Fibroblast of the conjunctiva (primary cell): ENCODE measurements at places on chromosomes 3 and 15.
A peak's percentile ranks its signal among the peaks of the same experiment; 100 is the strongest.

GRCh38 chr15:64019764-64020163 is 26.5 kb downstream of the DAPK2 start:
- DNase-seq = no peak

DNA sequence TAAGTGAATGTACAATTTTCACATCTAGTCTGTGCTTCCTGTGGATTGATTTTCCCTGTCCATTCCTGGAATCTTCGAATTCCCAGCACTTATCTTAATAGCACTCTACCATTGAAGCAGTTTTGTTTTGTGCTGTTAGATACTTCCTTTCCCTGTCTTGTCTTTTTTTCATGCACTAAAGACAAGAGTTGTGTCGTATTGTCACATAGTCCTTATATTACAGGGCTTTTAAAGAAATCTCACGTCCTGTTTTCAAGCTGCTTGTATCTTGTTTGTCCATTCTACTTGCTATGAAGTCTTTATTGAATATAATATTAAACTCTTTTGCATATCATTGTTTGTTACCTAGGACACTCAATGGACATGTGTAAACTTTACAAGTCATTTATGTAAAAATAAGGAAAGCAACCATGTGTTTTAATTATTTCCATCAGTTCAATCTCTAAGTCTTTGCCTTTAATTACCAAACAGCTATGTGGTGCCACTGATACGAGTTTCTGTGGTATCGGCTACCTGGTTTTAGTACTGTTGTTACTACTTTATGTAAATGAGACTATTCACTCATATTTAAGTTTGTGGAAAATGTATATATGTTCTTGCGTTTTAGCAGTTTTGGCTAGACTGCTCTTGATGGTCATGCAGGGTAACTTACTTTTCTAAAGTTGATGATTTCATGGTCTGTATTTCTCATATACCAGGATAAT is 10.3 kb downstream of the PIK3CA start:
- no peak for DNase-seq

GRCh38 chr15:40287968-40288367 is 5.1 kb upstream of the ANKRD63 start:
- no peak for DNase-seq

DNA sequence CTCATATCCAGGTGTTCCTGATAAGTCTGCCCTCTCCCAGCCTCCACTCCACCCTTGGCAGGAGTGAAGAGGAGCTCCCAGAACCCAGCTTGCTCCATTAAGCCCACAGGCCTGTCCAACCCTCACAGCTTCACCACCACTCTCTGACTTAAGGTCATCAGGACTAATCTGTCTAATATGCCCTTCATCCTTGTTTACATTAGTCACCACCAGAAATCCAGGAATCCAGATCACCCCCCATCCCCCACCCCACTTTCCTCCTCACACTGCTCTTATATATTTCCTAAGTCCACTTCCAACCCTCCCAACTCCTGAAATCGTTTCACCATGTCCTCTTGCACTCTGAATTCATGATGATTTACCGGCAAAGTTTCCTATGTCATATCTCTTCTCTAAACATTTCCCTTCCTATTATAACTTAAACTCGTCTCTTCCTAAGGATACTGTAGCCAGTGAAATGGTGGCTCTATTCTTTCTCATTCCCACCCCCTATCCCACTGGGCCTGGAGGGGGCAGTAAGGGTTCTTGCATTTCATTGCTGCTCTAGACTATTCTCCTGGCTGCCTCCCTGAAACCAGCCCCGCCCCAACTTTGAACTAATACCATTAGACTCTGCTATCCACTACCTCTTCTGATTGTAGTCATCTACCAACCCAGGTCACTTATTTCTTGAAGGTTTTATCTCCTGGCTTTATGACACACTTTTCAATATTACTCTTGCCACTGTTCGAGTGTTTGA is 43.4 kb downstream of the PPP2R3A start:
- DNase-seq = no peak

GRCh38 chr3:163879172-163879571 is 1199.1 kb downstream of the SI start:
- DNase-seq = no peak

- DNase-seq = no peak
These were observed 15.5 kb downstream of the PDZRN3 start for GRCh38 chr3:73609315-73609641.

DNA sequence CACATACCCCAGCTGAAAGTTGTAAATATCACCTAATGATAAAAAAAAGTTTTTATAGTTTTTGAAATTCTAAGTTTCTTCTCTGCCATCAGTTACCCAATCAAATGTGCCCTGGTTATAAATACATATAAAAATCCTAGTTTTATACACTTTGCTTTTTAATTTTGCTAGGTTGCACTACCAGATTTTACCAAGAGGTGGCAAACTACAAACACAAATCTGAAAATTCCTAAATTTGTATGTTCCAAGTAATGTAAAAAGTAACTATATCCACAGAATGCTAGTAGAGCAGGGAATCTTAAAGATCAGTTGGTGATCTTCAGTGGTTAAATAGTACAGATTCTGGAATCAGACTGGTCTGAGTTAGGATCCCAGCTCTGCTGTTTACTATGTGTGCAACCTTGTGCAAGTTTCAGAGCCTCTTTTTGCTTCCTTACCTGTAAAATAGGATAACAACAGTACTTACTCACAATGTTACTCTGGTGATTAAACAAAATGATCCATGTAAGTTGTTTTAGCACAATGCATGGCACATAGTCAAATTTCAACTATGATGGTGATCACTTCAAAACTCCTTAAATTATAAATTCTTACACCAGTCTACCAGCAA is 11.0 kb downstream of the TRPM7 start:
- no peak for DNase-seq

GRCh38 chr3:138328341-138328740 is 1.3 kb downstream of the NME9 start:
- DNase-seq = no peak

- DNase-seq = no peak
These were observed 239.3 kb downstream of the TLE3 start for GRCh38 chr15:69858456-69858855.

DNA sequence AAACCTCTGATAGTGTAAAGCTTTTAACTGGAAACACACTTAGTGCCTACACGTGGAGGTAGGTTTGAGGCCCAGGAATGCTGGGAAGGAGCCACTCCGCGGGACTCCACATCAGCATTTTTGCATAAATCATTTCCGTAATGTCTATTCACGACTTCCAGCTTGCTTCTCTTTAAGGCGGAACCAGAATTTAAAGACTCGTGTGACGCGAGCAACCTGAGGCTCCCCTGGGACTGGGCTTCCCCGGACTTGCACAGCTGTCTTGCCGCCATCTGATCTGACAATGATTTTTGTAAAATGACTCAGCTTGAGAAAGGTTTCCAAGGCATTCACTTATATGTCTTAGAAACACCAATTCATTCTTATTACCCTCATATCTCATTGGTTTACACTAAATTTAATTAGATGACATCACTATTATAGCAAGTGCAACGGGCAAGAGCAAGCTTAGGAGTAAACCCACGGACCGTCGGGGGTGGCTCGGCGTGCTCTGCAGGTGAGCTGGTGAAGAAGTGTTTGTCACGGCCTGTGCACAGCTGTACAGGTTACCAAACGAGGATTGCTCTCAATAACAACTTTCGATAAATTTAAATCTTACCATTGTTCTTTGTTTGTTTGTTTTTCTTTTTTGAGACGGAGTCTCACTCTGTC is 95.2 kb downstream of the CHSY1 start:
- peak; percentile 53 for DNase-seq

DNA sequence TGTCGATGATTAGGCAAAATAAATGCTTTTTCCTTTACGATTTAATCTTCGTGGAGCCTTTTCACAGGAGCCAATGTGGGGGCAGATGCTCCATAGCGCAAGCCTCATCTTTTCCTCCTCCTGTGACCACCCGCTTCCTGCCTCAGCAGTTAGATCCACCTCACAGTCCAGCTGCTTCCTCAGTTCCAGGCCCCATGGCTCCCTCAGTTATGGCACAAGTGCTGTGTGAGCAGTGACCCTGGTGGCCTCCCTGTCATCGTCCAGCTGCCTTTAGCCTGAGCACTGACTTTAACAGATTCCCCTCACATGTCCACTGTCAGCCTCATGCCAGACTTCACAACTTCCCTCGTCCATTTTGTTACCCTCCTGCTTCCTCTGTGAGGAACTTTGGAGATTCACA is 424.6 kb upstream of the GBE1 start:
- no peak for DNase-seq

GRCh38 chr15:60871152-60871551 is 357.9 kb downstream of the RORA start:
- no peak for DNase-seq

GRCh38 chr3:29143151-29143550 is 137.7 kb upstream of the RBMS3 start:
- DNase-seq = no peak

GRCh38 chr15:64379216-64379960 is 1.9 kb downstream of the PCLAF start:
- no peak for DNase-seq

GRCh38 chr15:77181305-77182074 is 110.6 kb upstream of the TSPAN3 start:
- no peak for DNase-seq

- peak; percentile 94 for DNase-seq
These were observed 2.3 kb downstream of the SETD5 start for GRCh38 chr3:9399746-9400145.

DNA sequence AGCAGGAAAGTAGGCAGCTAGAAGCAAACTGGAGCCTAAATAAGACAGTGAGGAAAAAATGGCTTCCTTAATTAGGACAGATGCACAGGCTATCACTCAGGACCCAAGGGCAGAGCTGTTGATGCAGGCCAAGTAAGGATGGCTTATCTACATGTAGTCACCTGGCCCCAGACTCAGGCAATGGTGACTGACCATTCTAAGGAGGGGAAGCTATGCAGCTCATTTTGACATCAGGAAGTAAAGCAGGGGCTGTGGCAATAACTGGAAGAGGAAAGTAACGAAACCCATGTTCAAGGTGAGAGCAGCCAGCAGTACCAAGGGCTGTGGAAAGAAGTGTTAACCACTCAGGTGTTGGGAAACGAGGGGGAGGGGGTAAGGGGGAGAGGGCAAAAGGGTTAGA is 16.2 kb downstream of the ACAD11 start:
- no peak for DNase-seq

DNA sequence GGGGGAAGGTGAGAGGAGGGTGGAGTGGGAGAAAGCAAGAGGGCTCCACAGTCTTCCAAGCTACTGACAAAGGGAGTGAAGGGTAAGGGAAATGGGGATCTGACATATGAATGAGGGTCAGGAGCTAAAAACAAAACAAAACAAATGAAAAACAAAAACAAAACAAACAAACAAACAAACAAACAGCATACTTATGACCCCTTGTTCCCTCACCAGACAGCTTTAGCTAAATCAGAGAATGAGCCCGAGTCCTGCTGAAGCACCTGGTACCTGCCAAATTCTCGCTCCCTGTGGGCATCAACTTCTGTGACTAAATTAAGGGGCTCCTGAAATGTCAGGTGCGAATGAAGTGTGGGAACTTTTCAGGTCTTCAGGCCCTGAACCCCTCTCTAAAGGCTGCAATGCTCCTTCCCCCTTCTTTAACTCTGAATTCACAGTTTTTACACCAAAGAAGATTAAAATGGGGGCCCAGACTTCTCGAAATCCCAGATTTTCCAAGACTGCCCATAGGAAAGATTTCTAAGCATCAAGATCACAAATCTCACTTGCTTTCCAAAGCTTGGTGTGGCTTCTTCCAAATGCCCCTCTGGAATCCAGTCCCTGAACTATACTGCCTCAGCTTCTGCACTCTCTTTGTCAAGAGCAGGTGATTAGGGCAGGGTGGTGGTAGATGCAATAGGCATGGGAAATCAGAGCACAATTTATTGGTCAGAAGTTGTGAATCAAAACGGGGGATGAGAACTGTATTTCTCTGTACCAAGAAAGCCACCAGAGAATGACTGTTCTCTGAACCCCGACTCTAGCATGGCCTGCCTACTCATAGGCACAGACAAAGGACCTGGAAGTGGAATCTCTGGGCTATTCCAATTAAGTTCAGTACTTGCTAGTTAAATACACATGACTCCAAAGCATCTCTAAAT is 40.9 kb downstream of the ZIC4 start:
- no peak for DNase-seq

DNA sequence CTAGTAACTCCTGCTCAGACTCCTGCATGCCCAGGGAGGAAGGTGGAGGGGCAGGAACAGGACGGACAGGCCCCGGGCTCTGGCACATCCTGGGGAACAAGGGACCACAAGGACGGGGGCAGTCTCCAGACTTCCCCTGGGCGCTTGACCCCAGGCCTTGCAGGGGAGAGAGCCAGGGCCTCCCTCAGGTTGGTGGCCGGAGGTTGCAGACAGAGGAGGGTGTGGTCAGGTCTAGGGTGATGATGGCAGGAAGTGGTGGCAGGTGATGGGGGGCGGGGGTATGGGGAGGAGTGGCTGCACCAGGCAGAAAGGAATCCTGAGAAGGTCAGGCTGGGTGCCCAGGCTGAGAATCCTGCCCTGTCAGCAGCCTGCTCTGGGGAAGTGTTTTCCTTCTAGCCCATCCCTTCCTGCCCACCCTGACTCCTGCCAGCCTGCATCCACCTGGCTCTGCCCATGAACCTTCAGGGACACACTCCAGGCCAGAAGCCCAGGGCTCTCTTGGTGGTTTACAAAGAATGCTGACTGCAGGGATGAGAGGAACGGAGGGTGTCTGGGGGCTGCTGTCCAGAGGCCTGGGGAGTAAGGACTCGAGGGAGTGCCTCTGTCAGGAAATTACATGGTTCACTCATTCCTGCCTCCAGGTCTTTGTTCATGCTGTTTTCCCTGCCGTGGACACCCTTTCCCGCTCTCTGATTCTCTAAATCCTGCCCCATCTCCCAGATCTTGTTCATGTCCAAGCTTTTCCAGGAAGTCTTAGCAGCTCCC is 15.8 kb downstream of the LOXL1 start:
- DNase-seq = no peak

DNA sequence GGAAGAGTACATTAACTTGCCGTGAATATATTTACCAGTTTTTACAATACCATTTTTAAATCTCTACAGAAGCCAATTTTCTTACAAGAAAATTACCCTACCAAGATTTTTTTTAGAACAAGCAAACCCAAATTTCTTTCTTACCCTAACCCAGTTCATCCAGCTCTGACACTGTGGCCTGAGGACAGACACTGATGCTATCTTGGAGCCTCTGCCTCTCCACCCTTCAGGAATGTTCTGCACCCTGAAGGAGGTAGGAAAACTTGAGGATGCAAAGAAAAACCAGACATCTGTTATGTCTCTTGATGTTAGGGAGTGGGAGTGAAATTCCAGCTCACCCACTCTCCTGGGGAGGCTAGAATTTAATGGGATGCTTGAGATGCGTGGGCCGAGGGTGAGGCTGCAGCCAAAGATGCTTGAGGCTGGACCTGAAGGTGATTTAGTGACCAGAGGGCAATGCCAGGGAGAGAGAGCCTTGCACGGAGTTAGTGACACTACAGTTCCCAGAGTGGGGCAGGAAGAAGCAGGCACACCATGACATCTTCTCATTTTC is 69.9 kb downstream of the LIPC start:
- no peak for DNase-seq
